ENCODE measurements at places on chromosomes 5 and 9.

DNA sequence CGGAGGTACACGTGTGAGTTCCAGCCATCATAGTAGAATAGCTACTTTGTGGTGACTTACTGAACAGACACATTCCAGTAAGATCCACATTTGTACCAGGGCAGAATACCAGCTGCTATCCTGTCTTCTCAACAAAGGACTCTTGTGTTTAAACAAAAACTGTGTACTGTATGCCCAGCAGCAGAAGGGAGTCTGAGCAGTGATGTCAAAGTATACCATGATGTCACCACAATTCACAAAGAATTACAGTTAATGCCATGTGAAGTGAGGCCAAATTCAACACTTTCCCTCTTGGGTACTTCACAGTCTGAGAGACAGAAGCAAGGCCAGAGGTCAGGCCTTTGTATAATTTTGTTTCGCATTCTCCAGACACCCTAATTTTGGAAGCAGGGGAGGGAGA lies 137.0 kb downstream of the ADAMTSL1 start:
- no peak for DNase-seq

DNA sequence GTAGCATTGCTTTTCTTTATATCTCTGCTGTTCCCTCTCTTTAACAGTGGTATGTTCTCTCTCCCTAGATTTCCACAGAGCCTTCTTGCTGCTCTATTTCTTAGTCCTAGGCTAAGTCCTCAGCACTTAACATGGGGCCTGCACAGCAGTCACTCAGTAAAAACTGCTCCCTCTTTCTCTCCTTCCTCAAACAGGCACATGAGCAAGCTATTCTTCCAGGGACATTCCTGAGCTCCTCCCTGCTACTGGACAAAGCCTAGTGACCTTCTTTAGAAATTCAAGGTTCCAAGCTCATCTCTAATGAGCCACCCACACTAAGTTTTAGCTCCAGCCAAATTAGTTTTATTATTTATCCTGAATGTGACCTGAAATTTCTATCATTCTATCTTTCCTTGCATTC lies 39.5 kb downstream of the TRIM32 start:
- DNase-seq = no peak

GRCh38 chr9:15738011-15738410 lies 185.2 kb downstream of the CCDC171 start:
- no peak for DNase-seq

GRCh38 chr5:83662558-83662957 lies 58.1 kb downstream of the HAPLN1 start:
- no peak for DNase-seq
